Right ventricle myocardium inferior (tissue), 1 donor: ENCODE measurements at places on chromosomes 1 and 21. TPM values are rescaled to one million over a fixed set of nuclear protein-coding genes. Genes with fewer than 3 reads are reported as not detected.

DNA sequence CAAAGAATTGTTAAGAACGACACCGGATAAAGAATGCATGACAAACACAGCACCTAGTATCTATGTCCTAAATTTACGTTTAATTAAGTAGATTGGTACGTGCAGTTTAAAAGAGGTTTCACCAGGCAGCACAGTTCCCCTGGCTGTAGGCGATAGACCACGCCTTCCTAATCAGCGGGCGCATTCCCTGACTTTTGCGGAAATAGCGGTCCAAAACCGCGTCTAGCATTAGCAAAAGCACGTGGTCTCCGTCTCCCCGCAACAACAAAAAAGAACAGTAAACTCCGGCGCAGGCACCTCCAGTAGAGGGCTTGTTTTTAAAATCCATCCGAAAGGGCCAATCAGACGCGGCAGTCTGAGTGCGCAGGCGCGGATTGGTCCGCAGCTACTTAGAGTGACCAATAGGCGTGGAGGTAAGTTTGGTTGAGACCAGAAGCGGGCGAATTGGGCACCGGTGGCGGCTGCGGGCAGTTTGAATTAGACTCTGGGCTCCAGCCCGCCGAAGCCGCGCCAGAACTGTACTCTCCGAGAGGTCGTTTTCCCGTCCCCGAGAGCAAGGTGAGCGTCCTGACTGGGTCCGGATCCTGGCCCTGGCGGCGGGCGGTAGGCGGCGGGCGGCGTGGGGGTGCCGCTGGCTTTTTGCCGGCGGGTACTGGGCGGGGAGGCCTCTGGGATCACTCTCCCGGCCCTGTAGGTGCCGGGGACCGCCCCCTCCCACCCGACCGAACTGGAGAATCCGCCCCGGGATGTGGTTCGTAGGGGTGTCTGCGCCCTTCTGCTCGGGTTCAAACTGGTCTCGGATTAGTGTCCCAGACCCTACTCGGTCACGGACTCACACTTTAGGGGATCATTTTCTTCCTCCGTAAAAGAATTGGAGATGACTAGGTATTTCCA lies at the start of gene CENPF:
Gene CENPF, plus strand, starts transcription at position 432 of the 894 bp plus-strand sequence. CDS start 10,560 bp downstream, outside the sequence.
- DNase-seq: peak; percentile 96

DNA sequence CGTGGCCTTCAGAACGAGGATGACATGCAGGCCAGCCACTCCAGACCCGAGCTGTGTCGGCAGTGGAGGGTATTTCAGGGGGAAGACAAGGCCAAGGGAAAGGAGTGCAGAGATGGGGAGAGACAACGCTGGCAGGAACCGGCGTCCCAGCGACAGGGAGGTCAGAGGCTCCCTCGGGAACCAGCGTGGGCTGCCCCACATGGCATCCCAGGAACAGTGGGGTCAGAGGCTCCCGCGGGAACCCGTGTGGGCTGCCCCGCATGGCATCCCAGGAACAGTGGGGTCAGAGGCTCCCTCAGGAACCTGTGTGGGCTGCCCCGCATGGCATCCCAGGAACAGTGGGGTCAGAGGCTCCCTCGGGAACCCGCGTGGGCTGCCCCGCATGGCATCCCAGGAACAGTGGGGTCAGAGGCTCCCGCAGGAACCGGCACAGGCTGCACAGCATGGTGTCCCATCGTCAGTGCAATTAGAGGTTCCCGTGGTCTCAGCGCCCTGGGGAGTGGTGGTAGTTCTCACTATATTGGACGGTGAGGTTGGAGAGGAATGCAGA lies 43.0 kb downstream of the SLC19A1 start:
- DNase-seq: peak; percentile 25

DNA sequence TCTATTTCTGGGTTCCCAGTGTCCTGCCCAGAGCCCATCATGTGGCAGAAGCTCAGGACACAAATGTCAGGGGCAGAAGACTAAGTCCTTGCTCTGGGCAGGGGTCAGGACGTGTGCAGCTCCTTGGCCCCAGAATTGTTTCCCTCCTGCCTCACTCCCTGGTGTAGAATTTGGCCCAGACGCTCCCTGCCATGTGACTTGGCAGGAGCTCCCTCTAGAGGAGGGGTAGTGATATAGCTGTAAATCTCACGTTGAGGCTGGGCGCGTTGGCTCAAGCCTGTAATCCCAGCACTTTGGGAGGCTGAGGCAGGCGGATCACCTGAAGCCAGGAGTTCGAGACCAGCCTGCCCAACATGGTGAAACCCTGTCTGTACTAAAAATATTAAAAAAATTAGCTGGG lies 91.2 kb downstream of the UBIAD1 start:
- no peak for DNase-seq

SELL gene
- 1.1 TPM for total RNA-seq

MYCL gene
- total RNA-seq: 1.1 TPM

GRCh38 chr1:170146720-170147263 lies 1.0 kb downstream of the NTMT2 start:
- no peak for DNase-seq

SLC26A9 gene
- total RNA-seq: 25.4 TPM

DNA sequence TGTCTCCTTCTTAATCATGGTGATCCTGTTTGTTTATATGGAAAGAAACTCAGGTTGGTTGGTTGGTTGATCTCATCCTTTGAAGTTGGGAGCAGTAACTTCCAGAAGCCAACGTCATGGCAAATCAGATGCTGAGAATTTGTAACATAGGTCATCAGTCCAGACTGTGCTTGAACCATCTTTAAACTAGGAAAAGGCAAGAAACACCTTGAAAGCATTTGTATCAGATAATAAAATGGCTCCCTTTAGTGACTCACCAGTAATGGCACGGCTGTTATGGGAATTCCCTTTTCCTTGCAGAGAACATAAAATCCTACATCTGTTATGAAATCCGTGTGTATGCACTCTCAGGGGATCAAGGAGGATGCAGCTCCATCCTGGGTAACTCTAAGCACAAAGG lies 58.1 kb downstream of the SERBP1 start:
- DNase-seq: no peak

GRCh38 chr1:107965110-107965991 lies at the start of gene VAV3:
Gene VAV3 (minus strand): TSS chr1:107965180. CDS start chr1:107964869, 311 bp downstream.
- peak; percentile 93 for DNase-seq

VHLL gene
- total RNA-seq: not detected

ZBTB40 gene
- total RNA-seq: 17.9 TPM

DNA sequence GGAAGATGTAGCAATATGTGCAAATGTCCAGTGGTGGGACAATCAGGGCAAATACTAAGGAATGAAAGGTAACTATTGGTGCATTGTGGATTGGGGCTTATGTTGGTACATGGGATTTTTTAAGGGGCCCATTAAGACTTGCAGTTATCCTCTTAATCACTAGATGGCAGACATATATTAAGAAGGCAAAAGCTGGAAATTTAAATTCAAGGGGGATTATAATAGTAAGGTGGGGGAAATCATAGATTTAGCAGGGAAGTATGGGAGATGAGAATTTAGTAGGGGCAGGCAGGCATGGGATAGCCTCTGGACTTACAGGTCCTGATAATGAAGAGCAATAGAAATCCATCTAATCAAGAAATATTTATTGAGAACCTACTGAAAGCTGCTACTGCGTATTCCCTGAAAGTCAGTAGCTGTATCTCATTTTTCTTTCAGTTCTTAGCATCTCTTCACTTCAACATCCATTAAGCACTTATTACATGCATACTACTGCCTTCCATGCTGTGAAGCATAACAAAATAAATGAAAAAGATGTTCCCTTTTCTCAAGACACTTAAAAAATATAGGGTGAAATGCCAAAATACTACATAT lies 251.8 kb downstream of the CRB1 start:
- no peak for DNase-seq

STK40 gene
- 77.9 TPM for total RNA-seq

- DNase-seq: no peak
These were observed 1.3 kb downstream of the S1PR1 start for GRCh38 chr1:101238031-101238628.

TENT5C gene
- total RNA-seq: 18.7 TPM

- DNase-seq: peak; percentile 58
These were observed 108.0 kb downstream of the CRYAA start for GRCh38 chr21:43276811-43277210.

- DNase-seq: no peak
These were observed 141.1 kb downstream of the TLR5 start for GRCh38 chr1:223001653-223002634.

CORT gene
- 0.32 TPM for total RNA-seq

ZNF683 gene
- 0.14 TPM for total RNA-seq

DNA sequence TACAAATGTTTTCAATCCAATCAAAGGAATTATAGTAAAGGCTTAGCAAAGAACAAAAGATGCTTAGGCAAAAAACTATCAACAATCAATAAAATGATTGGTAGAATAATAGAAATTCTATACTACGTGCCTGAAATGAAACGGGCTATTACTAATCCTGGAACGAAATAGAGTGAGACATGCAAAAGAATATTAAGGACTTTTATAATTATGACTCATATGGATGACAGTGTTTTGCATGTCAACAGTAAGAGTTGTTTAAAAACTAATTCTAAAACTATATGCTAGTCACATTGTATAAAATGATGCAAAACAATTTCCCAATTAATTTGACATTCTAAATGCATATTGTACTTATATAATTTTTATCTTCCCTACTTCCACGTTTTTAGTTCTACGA lies 35.6 kb downstream of the LRRIQ3 start:
- DNase-seq: no peak

PROK1 gene
- total RNA-seq: not detected

DNA sequence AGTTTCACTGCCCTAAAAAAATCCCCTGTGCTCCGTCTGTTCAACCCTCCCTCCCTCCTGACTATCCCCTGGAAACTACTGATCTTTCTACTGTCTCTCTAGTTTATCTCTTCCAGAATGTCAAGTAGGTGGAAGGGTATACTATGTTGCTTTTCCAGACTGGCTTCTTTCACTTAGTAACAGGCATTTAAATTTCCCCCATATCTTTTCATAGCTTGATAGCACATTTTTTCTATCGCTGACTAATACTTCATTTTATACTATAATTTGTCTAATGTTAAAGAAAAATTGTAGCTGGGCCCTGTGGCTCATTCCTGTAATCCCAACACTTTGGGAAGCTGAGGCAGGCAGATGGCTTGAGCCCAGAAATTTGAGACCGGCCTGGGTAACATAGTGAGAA lies 142.8 kb downstream of the DSCAM start:
- DNase-seq: no peak

DNA sequence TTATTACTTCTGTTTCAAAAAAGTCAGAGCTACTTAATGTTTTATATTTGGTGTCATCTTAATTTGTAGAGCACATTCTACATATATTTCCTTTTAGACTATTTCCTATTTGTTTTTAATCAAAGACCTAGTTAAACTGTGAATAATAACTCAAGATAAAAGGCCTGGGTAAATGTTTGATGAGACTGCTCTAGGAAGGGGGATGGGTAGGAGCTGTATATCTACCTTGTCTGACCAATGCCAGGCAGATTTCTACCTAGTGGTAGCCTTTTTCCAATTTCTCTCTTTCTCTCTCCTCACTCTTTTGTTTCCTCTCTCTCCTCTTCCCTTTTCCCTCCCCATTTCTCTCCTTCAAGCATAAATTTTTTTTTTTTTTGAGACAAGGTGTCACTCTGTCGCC lies 31.9 kb upstream of the IVNS1ABP start:
- DNase-seq: no peak

BRDT gene
- not detected for total RNA-seq

TAS1R1 gene
- total RNA-seq: not detected

C1orf185 gene
- total RNA-seq: not detected

DNA sequence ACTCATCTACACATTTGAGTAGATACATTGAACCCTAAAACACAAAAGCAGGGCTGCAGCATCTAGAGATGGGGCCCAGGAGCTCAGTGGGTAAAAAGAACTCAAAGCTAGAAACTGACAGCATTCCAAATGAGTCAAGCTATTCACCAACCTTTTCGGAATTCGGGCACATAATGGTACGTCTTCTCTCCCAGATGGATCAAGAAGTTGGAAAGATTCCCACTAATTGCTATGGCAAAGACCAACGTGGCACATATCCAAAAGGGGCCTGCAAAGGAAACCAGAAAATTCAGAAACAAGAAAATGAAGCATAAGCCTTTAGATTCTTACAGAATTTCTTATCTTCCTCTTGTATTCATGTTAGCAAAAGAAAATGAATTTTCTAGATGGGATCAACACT lies 18.4 kb downstream of the YIPF1 start:
- no peak for DNase-seq

DNA sequence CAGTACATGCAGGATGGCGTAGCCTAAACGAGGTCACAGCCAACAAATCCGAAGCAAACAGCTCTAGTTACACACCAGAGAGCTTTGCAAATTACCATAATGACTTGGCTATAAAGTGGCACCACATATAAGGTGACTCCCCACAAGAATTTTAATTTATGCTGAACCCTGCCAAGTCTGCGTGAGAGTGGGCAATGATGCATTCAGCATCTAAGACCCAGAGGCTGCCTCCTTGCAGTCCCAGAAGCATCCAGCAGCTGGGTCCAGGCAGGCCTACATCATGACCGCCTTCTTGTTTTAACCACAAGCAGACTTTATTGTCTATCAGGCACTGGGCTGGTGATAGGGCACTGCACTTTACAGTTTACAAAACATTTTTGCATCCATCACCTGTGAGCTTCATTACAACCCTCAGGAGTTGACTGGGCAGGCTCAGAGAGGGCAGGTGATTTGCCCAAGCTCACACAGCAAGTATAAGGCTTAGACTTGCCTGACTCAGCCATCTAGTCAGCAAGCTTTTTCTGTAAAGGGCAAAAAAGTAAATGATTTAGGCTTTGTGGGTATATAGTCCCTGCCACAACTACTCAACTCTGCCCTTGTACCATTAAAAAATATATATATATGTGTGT lies 134.6 kb downstream of the GLIS1 start:
- DNase-seq: no peak
